ENCODE measurements at places on chromosomes 2 and 18.

GRCh38 chr2:60234274-60234986 is 319.0 kb downstream of the BCL11A start:
- no peak for DNase-seq

DNA sequence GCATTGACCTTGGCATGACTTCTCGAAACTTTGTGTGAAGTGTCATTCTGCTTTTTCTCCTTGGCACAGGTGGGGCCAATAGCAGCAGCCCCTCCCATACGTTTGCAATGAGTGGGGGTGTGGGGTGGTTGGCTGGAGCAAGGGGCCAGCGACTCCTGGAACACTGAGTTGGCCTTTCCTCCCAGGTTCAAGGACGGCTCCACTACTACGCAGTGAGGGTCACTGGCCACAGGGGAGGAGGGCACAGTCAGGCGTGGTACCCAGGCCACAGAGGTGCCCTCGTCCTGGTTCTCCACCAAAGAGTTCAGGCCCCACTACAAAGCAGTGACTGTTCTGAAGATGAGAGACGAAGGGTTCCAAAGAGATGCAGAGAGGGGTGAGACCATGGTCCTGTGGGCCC is 70.6 kb upstream of the OTOS start:
- DNase-seq = no peak

DNA sequence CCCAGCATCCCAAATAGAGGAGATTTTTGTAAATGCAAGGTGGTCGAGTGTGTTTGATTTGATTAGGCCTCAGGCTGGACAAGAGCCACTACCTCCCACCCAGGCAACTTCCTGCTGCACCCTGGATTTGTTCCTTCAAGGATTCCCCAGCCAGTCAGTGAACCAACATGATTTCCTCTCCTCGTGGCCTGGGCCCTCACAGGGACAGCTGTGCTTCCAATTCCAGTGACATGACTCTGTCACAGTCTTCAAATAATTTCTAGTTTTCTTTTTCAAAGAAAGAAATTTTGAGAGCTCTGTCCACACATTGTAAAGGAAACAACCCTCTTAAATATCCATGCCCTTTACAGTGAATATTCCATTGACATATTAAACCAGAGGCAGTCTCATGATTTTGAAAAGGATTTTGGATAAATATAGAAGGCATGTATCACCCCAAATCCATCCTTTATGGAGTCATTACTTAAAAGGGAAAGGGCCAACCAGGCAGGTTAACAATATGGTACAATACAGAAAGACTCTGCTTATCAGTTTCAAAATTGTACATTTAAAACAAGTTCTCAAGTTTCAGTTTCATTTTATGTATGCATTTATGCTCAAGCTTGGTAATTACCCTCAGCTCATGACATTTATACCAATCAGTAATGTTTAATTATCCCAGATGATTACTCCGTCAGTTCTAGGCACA is 121.3 kb upstream of the FOSL2 start:
- no peak for DNase-seq

DNA sequence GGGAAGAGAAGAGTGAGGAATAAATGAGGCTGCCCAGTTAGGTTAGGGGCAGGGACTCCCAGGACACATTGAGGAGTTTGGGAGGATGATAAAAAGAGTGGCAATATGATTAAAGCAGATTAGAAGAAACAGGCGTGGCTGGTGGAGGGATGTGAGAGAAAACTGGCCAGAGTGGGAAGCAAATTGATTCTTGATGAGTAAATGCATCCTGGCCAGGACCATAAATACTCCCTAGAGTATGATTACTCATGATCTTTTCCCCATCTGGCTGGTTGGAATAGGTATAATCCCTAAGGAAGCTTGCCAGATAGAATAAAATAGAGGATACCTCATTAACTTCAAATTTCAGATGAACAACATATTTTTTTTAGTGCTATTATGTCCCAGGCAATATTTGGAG is 21.5 kb upstream of the DAW1 start:
- DNase-seq = no peak

DNA sequence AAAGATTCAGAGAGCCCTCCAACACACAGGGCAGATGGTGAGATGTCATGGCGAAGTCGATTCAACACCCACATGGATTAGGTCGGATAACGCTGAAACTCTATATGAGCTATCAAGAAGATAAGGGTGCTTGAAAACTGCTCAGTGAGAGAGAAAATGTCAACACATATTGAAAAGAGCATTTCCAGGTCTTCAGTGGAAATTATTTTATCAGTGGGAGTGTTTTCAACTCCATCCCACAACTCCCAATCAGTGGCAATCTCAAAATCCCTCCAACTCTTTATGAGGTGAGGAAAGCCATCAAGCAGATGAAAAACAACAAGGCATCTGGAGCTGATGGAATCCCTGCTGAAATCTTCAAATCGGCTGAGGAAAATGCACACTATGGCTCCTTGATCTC is 104.5 kb upstream of the KLHL14 start:
- no peak for DNase-seq

All from activated naive CD4-positive, alpha-beta T cell (primary cell).